ENCODE measurements at places on chromosomes 4 and X. TPM values are rescaled to one million over a fixed set of nuclear protein-coding genes. Genes with fewer than 3 reads are reported as not detected.

The TRIML2 gene
- total RNA-seq: under 0.01 TPM

The ZFYVE28 gene
- total RNA-seq: 0.93 TPM

The RASL11B gene
- 2.6 TPM for total RNA-seq

The AADAT gene
- total RNA-seq: 3.6 TPM

The TKTL2 gene
- not detected for total RNA-seq

The ITGB1BP2 gene
- 1.5 TPM for total RNA-seq

The NAA11 gene
- total RNA-seq: not detected

The SLIT2 gene
- total RNA-seq: 0.43 TPM

The NRK gene
- total RNA-seq: under 0.01 TPM
